Urinary bladder (tissue), 4 donors: ENCODE measurements at places on chromosomes 1 and 21. TPM values are rescaled to one million over a fixed set of nuclear protein-coding genes. Genes with fewer than 3 reads are reported as not detected.

Gene FCER1A
- 1.7 TPM for total RNA-seq

Gene UBL4B
- not detected for total RNA-seq

Gene SZRD1
- total RNA-seq, result 17.8 TPM

Gene LEFTY2
- 3.9 TPM for total RNA-seq

Gene TMEM125
- 0.32 TPM for total RNA-seq

Gene VASH2
- total RNA-seq, result 19.7 TPM

Gene ANP32E
- 38.8 TPM for total RNA-seq

Gene CNIH4
- total RNA-seq, result 56.4 TPM

Gene TNFSF18
- 0.53 TPM for total RNA-seq

Gene MAP10
- total RNA-seq, result 5.4 TPM

Gene GSTM5
- 18.2 TPM for total RNA-seq

Gene OR6N1
- total RNA-seq, result not detected

Gene DPT
- 175 TPM for total RNA-seq

Gene SYTL1
- 12.8 TPM for total RNA-seq

Gene CDA
- total RNA-seq, result 0.53 TPM

Gene DCST2
- 0.53 TPM for total RNA-seq

Gene AIM2
- 3.0 TPM for total RNA-seq

Gene TMEM79
- total RNA-seq, result 3.2 TPM

Gene DDAH1
- total RNA-seq, result 32.9 TPM

Gene ECM1
- total RNA-seq, result 8.7 TPM

Gene LY9
- 0.11 TPM for total RNA-seq

Gene NR1I3
- total RNA-seq, result not detected

Gene PCBP3
- total RNA-seq, result 4.3 TPM

Gene DNMT3L
- total RNA-seq, result not detected

Gene MROH9
- not detected for total RNA-seq

Gene KRTAP11-1
- total RNA-seq, result not detected

Gene RGS8
- 0.05 TPM for total RNA-seq

Gene DARS2
- total RNA-seq, result 17.0 TPM

Gene ZSWIM5
- 2.4 TPM for total RNA-seq

Gene SYT14
- 2.4 TPM for total RNA-seq

Gene ZNF697
- total RNA-seq, result 19.8 TPM

Gene LRRC3
- 1.5 TPM for total RNA-seq

Gene C1orf226
- total RNA-seq, result 1.4 TPM

Gene AKT3
- 94.3 TPM for total RNA-seq

Gene GJB4
- 0.69 TPM for total RNA-seq

Gene KCTD3
- total RNA-seq, result 93.6 TPM

Gene MRAP
- not detected for total RNA-seq

Gene OR6K2
- total RNA-seq, result not detected
